Heart left ventricle (tissue), 16 donors: ENCODE measurements at places on chromosomes 5 and 9. TPM values are rescaled to one million over a fixed set of nuclear protein-coding genes. Genes with fewer than 3 reads are reported as not detected.

GRCh38 chr9:85001925-85002324, 332.4 kb downstream of the NTRK2 start:
- no peak overlapping the region for H3K27ac ChIP-seq
- no peaks in the 10 kb centered on the region for H3K4me1 ChIP-seq
- H3K4me3 ChIP-seq, result no peak overlapping the region
- no peaks in the 10 kb centered on the region for H3K36me3 ChIP-seq
- DNase-seq, result no peak

DNA sequence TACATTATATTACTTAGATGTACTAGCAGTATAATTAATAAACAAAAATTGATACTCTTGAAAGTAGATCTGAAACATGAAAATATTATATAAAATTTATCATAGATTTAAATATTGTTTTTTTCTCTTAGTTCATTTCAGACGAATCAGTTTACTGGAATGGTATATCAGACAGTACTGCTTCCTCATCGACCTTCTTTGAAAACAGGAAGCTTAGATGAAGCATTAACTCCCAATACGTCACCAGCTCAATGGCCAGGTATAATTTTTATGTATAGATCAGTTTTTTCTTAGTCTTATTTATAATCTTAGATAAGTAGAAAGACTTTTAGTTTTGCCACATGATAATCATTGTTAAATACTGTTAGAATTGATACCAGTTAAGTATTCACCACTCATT, 106.3 kb downstream of the DMXL1 start:
- H3K4me1 ChIP-seq, result no peaks in the 10 kb centered on the region
- H3K27me3 ChIP-seq, result no peaks in the 10 kb centered on the region
- peaks cover 54% of the 10 kb centered on the region for H3K36me3 ChIP-seq
- no peak for DNase-seq
- no peak overlapping the region for H3K27ac ChIP-seq

- no peak for DNase-seq
- H3K4me1 ChIP-seq, result no peaks in the 10 kb centered on the region
- no peaks in the 10 kb centered on the region for H3K36me3 ChIP-seq
- no peak overlapping the region for H3K27ac ChIP-seq
Measured at GRCh38 chr5:100186181-100186580, 349.0 kb upstream of the FAM174A start.

- no peaks in the 10 kb centered on the region for H3K36me3 ChIP-seq
- H3K4me3 ChIP-seq, result no peak overlapping the region
- DNase-seq, result peak; percentile 68
- no peaks in the 10 kb centered on the region for H3K27me3 ChIP-seq
- H3K4me1 ChIP-seq, result peaks cover 18% of the 10 kb centered on the region
Measured at GRCh38 chr5:151005950-151006576, 14.3 kb upstream of the GPX3 start.

GRCh38 chr9:68777070-68777763, 72.2 kb downstream of the PIP5K1B start:
- peak overlapping the region; percentile 47 for H3K27ac ChIP-seq
- DNase-seq, result no peak
- peaks cover 16% of the 10 kb centered on the region for H3K4me1 ChIP-seq

- no peak overlapping the region for H3K4me3 ChIP-seq
- H3K27ac ChIP-seq, result no peak overlapping the region
- H3K4me1 ChIP-seq, result no peaks in the 10 kb centered on the region
- no peaks in the 10 kb centered on the region for H3K27me3 ChIP-seq
- no peaks in the 10 kb centered on the region for H3K36me3 ChIP-seq
- DNase-seq, result no peak
Measured at GRCh38 chr9:77779010-77779409, 130.9 kb upstream of the GNA14 start.

DNA sequence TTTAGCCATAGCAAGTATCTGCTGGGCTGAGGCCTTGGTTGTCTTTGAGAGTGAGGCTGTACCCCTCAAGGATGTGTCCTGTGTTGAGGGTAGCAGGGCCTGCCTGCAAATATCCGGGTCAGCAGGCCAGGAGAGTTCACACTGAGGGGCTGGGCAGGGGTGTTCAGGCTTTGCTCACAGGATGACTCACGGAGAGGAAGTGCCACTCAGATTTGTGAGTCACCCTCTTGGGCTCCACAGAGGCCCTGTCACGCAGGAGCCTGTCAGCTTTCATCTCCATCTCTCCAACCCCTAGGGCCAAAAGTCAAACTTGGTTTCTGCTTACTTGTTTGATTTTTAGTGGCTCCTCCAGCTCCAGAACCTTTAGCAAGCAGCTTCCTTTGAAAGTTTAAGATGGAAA, 211.5 kb downstream of the SEC61B start:
- H3K27me3 ChIP-seq, result no peaks in the 10 kb centered on the region
- H3K27ac ChIP-seq, result no peak overlapping the region
- no peaks in the 10 kb centered on the region for H3K36me3 ChIP-seq
- DNase-seq, result peak; percentile 11
- peaks cover 8% of the 10 kb centered on the region for H3K4me1 ChIP-seq
- no peak overlapping the region for H3K4me3 ChIP-seq

DNA sequence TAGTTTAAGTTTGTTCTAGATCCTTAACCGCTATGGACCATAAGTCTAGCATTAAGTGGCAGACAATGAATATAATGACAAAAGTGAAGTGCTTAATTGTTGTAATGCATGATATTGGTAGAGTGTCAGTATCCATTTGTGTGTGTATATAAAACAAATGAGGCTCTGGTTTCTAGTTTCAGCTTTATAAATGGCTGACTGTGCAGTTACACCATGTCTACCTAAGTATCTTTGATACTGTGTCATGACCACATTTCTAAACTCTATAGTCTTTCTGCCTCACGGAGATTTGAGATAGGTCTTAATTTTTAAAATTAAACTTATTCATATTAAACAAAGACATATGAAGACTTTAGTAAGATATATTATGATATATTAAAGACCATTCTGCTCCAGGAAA, 92.0 kb downstream of the SPEF2 start:
- no peak overlapping the region for H3K27ac ChIP-seq
- H3K4me1 ChIP-seq, result no peaks in the 10 kb centered on the region
- H3K36me3 ChIP-seq, result no peaks in the 10 kb centered on the region
- H3K4me3 ChIP-seq, result no peak overlapping the region
- no peak for DNase-seq

Gene LCN1
- 0.37 TPM for total RNA-seq

- peak overlapping the region; percentile 71 for H3K4me3 ChIP-seq
- no peak for DNase-seq
- H3K27me3 ChIP-seq, result no peaks in the 10 kb centered on the region
- no peaks in the 10 kb centered on the region for H3K36me3 ChIP-seq
- peaks cover 19% of the 10 kb centered on the region for H3K4me1 ChIP-seq
Measured at GRCh38 chr5:72109625-72110024, 2.4 kb downstream of the MAP1B start.

Gene CREB3
- total RNA-seq, result 20.9 TPM
